Karpas-422 (cell line): ENCODE measurements at places on chromosomes 2 and 18. TPM values are rescaled to one million over a fixed set of nuclear protein-coding genes. Genes with fewer than 3 reads are reported as not detected.

GRCh38 chr2:26558271-26559043 lies 80.5 kb upstream of the OTOF start:
- H3K4me3 ChIP-seq: no peak overlapping the region
- no peak overlapping the region for H3K27ac ChIP-seq
- DNase-seq: no peak
- H3K36me3 ChIP-seq: no peaks in the 10 kb centered on the region
- peaks cover 18% of the 10 kb centered on the region for H3K4me1 ChIP-seq

DNA sequence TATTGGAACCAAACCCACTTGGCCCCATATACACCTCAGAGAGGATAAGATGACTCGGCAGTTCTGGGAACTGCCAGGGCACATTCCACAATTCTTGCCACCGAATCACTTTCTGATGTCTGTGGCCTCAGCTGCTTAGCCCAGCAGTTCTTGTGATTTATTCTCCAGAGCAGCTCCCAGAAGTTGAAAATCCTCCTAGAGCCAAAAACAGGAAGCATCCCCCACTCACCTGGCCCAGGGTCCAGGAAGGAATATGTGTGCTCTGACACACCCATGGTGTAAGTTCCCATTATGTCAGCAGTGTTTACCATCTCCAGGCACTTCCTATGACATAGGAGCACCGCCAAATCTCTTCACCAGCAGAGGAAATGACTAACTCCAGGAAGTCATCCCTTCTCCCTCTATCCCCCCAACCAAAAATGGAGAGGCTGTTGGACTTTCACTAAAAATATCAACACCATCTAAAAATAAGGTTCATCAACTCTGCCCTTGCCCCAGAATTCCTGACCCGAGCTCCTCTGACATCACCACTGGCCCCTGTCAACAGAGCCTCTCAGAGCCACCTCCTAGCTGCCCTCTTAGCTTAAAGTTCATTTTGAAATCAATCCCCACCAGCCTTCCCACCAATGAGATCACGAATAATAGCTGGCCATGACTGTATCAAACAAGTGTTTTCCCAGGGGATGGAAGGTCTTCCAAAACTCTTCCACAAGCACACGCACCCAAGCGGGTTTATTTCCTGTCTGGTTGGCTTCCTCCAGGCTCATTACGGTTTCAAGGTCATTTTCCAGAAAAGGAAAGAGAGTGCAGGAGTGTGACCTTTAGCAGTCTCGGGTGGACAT lies 223.1 kb upstream of the PARD3B start:
- no peaks in the 10 kb centered on the region for H3K27me3 ChIP-seq
- no peak overlapping the region for H3K4me3 ChIP-seq
- H3K27ac ChIP-seq: no peak overlapping the region
- DNase-seq: no peak
- no peaks in the 10 kb centered on the region for H3K4me1 ChIP-seq

CNGA3 gene
- 0.07 TPM in 1 of 2 replicates, not detected in the other for total RNA-seq

DNA sequence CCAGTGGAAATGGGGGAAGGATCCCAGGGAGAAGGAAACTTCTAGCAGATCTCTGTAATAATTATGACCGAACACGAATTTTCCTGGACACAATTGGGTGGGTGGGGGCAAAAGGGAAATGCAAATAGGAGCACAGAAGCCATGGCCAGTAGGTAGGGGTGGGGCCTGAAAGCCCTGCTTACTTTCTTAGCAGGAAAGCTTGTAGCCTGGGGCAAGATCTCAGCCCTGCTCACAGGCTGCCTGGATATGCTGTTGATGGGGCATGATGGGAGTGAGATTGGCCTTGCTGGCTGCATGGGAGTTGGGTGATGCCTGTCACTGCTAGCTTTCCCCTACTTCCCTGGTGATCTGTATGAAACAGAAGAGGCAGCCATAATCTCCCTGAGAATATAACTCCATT lies 45.9 kb upstream of the SPOPL start:
- DNase-seq: no peak
- H3K4me1 ChIP-seq: no peaks in the 10 kb centered on the region
- no peaks in the 10 kb centered on the region for H3K36me3 ChIP-seq

ASNSD1 gene
- 35.4 and 43.8 TPM in 2 replicates for total RNA-seq

- H3K4me1 ChIP-seq: no peaks in the 10 kb centered on the region
- no peaks in the 10 kb centered on the region for H3K36me3 ChIP-seq
These were observed 30.2 kb downstream of the AMER3 start for GRCh38 chr2:130785466-130786055.

DNA sequence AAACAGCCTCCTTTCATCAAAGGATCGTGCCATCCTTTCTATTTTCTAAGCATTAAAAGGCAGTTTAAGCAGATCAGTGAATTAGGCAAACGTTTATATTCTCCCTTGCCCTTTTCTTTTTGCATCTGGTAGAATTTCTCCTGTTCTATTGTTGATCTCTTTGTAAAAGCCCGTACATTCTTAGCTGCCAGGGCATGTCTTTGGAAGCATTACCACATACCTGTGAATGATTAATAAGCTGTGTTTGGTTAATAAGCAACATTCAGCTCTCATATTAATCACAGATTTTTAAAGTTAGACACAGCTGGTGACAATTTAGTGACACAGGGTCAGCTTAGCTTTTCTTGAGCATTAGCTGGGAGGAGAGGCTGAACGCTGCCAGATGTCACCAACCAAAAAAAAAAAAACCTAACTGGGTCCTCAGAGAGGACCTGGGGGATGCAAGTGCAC lies 33.8 kb upstream of the CYP1B1 start:
- H3K27ac ChIP-seq: no peak overlapping the region
- H3K4me1 ChIP-seq: peaks cover 6% of the 10 kb centered on the region
- no peaks in the 10 kb centered on the region for H3K27me3 ChIP-seq
- H3K36me3 ChIP-seq: no peaks in the 10 kb centered on the region
- no peak for DNase-seq
